ENCODE measurements at places on chromosomes 12 and 14. TPM values are rescaled to one million over a fixed set of nuclear protein-coding genes. Genes with fewer than 3 reads are reported as not detected.

DNA sequence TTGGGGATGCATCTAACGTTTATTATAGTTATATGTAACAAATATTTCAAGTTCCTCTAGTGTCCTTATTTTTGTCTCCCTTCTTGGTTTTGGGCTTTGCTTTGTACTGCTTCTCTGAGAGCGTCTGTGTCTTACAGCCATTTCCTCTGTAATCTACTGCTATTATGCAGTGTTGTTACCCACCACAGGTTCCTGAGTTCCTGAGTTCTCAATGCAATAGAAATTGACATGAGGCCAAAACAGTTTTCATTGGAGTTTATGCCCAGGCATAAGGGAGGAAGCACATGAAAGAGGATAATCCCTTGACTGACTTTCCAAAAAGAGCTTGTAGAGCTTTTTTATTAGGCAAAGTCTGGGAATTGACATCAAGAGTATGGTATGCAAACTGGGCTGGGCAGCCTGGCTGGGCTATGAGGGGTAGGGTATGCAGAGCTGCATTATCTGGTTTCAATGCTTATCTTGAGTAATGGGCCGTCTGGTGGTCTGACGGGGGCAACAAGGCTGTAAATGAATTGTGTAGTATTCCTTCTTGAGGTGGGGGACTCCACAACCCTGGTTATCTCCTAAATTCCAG, 722.5 kb upstream of the ATXN7L3B start:
- DNase-seq = no peak

PROX2 gene
- not detected for total RNA-seq

DNA sequence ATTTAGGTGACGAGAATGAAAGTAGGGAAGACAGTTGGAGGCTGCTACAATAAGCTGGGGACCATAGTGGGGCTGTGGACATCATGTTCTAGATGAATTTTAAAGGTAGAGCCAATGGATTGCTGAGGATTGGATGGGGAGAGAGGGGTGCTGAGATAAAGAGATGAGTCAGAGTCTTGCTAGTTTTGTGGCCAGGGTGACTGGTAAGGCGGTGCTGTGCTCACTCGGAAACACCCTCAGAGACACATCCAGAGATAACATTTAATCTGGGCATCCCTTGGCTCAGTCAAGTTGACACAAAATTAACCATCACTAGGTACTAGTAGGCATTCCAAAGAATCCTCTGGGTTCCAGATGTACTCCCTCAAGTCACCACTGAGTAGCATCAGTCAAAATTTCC, 170.7 kb downstream of the ADCK1 start:
- no peak for DNase-seq

DNA sequence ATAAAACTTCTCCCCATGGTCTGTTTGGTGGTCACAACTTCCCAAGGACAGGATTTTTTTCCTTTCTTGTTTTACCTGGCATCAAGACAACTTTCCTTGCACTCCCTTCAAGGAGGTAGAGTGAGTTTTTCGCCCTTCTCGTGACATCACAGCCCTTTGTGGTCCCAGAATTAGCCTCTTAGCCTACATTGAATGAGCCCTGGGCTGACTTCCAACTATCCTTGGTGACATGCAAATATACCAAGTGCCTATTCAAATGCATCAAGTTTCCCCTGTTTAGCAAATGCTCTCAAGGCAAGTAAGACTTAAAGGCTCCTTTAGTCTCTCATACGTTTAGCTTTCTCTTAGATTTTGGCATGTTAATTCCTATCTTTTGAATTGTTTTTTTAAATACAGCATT, 36.6 kb downstream of the TC2N start:
- no peak for DNase-seq

RNASE1 gene
- total RNA-seq = 0.72 TPM

DNA sequence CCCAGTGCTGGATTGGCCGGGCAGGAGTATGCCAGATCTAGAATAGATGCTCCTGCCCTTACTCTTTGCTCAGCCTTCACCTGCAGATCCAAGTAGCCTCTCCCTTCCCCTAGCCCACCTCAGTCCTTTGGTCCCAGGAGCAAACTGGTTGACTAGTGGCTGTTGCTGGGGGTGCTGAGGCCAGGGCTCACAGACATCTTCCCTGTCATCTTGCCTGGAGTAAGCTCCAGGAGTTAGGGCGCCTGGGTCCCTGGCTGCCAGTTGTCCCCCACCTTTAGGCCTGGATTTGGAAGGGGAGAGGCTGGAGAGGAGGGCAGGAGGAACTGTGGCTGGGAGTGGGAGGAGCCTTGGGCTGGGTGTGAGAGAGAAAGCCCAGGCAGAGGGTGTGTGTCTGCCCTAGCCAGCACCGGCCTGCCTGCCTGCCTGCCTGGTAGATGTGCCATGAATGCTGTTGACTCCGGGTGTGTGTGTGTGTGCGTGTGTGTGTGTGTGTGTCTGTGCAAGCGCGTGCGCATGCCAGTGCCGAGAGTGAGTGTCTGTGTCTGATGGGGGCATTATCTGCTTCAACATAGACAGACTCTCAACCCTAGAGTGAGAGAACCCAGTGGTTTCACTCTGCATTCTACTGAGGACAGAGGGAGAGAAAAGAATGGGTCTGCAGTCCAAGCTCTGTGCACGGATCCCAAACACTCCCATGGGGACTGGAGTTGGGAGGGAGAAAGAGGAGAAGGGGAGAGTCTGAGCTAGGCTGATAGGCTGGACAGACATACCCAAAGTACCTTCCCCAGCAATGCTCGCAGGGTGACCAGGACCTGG, 845 bp upstream of the RARG start:
- no peak for DNase-seq

SPX gene
- 2.6 TPM for total RNA-seq

TAS2R10 gene
- total RNA-seq = 1.1 TPM

APOF gene
- total RNA-seq = not detected

- no peak for DNase-seq
Observed at GRCh38 chr14:54342806-54343205, 54.0 kb upstream of the CDKN3 start.

DNA sequence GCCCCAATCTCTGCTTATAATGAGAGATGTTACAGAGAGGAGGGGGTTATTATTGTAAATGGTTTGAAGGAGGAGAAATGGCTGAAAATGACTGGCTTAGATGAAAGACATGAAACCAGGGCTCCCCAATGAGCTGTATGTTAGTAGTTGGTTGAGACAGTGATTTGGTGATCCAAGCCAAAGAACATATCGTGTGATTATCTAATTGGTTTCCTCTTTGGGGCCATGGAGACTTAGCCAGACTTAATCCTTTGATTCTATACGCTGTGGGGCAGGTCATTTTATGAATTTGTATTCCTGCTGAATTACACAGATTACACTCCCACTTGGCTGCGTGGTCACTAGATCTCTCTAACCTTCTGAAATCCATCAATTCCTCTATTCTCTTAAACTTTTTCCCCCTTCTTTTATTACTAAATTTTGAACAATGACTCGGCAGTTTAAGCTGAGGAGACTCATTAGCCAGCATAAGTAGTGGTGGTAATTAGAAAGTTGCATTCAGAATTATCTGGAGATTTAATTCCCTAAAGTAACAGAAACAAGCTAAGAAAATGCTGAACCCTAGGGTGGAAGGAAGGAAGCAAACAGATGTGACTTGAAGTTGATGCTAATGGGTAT, 5.3 kb downstream of the TTC8 start:
- DNase-seq = no peak

- no peak for DNase-seq
Observed at GRCh38 chr12:47578836-47579235, 127.0 kb downstream of the RPAP3 start.

GRCh38 chr14:96263347-96264199, 7.6 kb downstream of the BDKRB1 start:
- DNase-seq = no peak

MYH7 gene
- not detected for total RNA-seq

TAS2R20 gene
- total RNA-seq = 0.82 TPM

GRCh38 chr12:116884871-116885270, 3.6 kb upstream of the HRK start:
- no peak for DNase-seq

DNA sequence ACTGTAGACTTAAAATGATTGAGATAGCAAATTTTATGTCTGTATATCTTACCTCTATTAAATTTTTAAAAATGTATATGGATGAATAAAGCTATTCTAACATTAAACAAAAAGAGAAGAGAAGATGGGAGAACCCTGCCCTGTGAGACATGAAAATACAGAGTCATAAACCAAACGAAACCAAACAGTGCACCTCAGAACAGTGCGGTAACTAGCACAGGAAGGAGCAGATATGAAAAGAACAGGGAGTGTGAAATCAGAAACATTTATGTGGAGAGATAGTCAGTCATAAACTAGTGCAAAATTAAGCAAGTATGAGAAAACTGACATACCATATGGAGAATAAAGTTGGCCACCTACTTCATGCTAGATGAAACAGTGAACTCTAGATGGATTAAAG, 135.1 kb downstream of the ERC1 start:
- DNase-seq = no peak

VDR gene
- total RNA-seq = 4.6 TPM

DNA sequence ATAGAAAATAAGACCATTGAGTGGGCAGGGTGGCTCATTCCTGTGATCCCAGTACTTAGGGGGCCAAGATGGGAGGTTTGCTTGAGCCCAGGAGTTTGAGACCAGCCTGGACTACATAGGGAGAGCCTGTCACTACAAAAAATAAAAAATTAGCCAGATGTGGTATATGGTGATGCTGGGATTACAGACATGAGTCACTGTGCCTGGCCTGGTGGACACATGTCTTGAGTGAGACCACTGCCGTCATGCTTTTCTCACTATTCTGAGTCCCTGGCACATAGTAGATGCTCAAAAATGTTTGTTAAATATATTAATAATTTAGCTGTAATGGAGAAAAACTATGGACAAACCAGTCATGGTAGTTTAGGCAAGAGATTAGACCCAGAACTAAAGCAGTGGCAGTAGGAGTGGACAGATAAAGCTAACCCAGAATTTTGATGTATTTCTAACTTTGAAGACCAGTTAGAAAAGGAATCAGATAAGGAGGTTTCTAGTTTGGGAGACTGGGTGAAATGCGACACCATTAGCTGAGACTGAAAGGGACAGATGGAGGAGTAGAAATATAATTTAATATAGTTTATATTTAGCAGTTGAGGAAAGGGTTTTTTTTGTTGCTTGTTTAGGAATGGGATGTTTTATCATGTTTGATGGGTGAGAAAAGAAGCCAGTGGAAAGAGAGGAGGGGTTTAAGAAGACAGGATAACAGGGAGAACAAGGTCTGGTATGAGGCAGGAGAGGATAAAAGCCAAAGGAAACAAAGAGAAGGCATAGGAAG, 7.4 kb upstream of the PTGES3 start:
- DNase-seq = peak; percentile 4

GRCh38 chr12:119857041-119857591, 20.0 kb downstream of the CIT start:
- no peak for DNase-seq

DNA sequence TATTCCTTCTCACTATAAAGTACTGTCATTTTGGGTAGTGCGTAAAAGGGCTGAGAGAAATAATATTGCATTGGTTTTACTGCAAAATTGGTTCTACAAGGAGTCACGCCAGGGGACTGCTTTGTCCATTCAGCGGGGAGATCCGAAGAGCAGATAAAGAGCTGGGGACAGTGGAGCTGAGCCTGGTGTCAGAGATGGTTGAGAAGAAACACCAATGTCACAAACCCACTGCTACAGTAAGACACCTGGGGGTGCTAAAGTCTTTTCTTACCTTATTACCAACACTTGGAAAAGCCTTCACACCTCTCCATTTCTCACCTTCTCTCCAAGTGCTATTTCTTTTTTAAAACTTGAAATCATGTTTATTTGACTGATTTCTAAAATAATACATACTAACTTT, 14.1 kb downstream of the IL31 start:
- DNase-seq = no peak

SLC7A8 gene
- 0.89 TPM for total RNA-seq

DNA sequence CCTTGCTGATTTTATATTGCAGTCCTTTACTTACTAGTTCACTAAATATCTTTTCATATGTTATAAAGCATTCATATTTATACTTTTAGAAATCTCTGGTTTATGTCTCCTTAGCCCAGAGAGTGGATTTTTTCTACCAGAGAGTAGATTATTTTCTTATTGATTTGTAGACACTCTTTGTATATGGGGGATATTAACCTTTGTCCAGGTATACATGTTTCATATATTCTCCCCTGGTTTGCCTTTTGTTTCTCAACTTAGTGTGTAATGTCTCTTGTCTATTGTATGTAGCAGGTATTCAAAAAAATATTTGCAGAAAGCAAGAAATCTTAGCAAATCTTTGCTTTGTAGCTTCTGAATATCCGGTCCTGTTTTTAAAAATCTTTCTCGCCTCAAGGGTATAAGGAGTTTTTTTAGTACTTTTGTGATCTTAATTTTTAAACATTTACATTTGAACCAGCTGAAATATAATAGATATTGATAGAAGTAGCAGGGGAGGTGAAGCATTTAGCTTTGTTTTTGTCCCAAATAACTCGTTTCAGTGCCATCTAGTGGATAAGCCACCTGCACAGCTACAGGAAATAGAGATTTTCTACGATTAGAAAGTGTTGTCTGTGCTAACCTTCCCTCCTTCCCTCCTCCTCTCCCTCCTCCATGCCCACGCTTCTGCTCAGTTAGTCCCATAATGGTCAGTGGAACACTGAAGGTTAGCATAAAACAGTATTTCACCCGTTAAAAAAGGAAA, 97.0 kb downstream of the PHETA1 start:
- DNase-seq = no peak

- no peak for DNase-seq
Observed at GRCh38 chr12:9634177-9634803, 26.6 kb upstream of the KLRB1 start.

DNA sequence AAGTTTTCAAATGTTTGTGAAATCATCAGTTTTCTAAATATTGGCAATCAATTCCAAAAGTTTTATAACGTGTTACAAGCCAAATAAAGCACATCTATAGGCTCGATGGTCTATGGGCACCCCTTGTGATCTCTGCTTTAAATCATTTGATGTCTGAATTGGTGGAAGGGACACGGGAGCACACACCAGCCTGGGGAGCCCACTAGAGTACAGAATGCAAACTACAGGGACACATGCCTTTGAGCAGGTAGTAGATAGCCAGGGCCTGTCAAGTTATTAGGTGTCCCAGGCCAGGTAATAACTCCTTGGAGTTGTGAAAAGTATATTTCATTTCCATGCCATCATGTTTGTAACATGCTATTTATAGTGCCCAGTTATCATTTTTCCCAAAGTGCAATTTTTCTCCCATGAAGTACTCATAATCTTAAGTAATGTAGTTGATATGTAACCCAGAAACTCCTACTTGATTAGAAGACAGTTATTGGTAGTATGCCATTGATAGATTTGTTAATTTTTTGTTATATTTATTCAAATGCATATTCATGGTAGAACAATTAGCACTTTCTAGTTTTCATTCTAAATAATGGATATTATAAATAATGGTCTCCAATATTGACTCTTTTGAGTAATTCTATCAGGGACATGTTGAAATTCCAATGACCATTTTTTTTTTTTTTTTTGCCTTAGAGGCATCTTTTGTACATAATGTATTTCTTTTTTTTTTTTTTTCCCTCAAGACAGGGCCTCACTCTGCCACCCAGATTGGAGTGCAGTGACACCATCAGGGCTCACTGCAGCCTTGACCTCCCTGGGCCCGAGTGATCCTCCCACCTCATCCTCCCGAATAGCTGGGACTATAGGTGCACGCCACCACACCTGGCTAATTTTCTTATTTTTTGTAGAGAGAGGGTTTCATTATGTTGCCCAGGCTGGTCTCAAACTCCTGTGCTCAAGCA, 96.9 kb upstream of the FGD4 start:
- DNase-seq = no peak

- DNase-seq = no peak
Observed at GRCh38 chr14:62133776-62134550, 371.7 kb downstream of the SNAPC1 start.

All from chondrocyte (in vitro differentiated cells).